ENCODE measurements at places on chromosomes 1 and 21.

GRCh38 chr1:26733982-26734381 is 38.2 kb downstream of the ARID1A start:
- peak; percentile 68 for DNase-seq

GRCh38 chr1:248910761-248911160 is 4.7 kb downstream of the PGBD2 start:
- no peak for DNase-seq

GRCh38 chr1:175725684-175726083 is 17.7 kb downstream of the TNR start:
- no peak for DNase-seq

DNA sequence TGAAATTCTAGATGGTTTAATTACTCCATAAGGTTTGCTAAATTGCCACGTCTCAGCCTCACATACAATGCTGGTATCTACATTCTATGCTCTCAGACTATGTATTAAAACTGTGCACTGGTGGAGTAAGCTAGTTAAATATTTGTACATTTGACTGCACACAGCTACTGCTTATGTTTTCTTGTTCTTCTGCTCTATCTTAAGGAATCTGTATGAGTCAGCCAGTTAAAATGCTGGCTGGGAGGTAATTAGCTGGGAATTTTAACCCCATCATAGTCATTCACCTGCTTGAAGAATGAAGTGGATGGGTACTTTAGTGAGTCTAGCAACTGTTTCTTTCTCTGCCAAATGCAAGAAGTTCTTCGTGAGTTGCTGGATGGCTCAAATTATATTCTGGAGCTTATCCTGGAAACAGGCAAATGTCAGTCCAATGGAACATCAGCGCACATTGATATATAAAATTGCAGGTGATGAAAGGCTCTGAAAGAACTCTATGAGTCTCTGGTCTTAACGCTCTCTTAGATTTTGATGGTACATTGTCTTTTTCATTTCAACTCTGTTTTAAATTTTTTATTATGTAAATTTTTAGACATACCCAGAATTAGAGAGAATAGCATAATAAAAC is 83.4 kb downstream of the BACH1 start:
- DNase-seq, result no peak

DNA sequence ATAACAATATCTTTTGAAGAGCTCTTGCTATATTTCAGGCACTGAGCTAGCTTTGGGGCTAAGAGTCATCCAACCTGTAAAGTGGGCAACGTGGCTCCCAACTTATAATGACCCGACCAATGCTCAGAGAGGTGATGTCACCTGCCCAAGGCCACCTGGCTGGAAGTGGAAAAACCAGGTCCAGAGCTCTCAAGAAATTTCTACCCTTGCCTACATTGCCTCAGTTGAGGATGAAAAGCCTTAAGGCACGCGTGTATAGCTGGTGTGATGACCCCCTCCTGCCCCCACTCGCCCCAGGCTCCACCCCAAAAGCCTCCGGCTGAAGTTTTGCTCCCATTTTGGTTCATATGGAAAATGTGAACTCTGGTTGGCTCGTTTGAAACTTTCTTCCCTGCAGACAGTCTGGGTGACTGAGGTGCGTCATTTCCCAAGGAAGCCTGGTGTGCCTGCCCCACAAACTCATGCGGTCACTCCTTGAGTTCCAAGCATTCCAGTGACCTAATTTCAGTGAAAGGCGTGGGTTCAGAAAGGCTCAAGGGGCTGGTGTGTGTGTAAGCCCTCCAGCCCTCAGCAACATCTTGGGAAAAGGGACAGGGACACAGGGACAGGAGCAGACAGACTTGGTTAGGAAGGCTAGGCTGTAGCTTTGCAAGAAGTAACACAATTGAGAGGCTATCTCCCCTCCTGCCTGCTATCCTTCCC is 20.5 kb downstream of the HTR1D start:
- no peak for DNase-seq

GRCh38 chr1:116668277-116668676 is 744 bp upstream of the IGSF3 start:
- no peak for DNase-seq

GRCh38 chr1:150609732-150610131 is 19.7 kb downstream of the ENSA start:
- no peak for DNase-seq

- no peak for DNase-seq
Observed at GRCh38 chr1:108551137-108551862, 8.6 kb upstream of the EEIG2 start.

- DNase-seq, result no peak
Observed at GRCh38 chr1:217498209-217498608, 132.7 kb downstream of the GPATCH2 start.

DNA sequence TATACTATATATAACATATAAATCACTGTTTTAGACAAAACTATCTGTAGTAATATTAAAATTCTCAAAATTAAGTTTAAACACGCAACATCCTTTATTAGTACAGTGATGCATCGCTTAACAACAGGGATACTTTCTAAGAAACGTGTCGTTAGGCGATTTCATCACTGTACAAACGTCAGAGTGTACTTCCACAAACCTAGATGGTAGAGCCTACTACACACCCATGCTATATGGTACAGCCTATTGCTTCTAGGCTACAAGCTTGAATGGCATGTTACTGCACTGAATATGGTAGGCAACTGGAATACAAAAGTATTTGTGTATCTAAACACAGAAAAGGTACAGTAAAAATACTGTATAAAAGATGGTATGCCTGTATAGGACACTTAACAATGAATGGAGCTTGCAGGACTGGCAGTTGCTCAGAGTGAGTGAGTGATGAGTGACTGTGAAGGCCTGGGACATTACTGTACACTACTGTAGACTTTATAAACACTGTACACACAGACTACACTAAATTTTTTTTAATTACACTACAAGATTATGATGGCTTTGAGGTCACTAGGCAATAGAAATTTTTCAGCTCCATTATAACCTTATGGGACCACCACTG is 10.5 kb downstream of the FOXJ3 start:
- DNase-seq, result no peak

- no peak for DNase-seq
Observed at GRCh38 chr1:161198194-161198896, 509 bp downstream of the ADAMTS4 start.

DNA sequence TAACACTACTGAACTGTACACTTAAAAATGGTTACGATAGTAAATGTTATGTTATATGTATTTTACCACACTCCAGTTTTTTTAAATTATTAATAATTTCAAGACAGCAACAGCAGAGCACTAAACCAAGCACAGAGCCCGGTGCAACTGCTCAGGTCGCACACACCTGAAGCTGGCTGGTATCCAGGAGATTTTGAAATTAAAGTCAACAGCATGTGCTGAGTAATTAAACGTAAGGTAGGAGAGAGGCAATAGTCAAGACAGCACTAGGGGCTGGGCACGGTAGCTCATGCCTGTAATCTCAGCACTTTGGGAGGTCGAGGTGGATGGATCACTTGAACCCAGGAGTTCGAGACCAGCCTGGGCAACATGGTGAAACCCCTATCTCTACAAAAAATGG is 35.1 kb upstream of the SLC30A10 start:
- DNase-seq, result no peak

GRCh38 chr1:65440322-65440900 is 19.9 kb downstream of the LEPR start:
- DNase-seq, result no peak

DNA sequence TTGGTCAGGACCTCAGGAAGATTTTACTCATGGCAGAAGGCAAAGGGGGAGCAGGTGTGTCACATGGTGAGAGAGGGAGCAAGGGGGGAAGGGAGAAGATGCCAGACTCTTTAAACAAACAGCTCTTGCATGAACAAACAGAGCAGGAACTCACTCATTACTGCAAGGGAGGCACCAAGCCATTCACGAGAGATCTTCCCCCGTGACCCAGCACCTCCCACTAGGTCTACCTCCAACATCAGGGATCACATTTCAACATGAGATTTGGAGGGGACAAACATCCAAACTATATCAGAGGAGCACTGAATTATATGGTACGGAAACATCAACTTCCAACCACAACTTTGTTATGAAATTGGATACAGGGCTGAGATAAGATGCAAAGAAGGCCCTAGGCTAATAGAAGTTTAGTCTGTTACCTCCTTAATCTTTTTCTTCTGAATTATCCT is 164.9 kb downstream of the ST6GALNAC3 start:
- DNase-seq, result no peak

DNA sequence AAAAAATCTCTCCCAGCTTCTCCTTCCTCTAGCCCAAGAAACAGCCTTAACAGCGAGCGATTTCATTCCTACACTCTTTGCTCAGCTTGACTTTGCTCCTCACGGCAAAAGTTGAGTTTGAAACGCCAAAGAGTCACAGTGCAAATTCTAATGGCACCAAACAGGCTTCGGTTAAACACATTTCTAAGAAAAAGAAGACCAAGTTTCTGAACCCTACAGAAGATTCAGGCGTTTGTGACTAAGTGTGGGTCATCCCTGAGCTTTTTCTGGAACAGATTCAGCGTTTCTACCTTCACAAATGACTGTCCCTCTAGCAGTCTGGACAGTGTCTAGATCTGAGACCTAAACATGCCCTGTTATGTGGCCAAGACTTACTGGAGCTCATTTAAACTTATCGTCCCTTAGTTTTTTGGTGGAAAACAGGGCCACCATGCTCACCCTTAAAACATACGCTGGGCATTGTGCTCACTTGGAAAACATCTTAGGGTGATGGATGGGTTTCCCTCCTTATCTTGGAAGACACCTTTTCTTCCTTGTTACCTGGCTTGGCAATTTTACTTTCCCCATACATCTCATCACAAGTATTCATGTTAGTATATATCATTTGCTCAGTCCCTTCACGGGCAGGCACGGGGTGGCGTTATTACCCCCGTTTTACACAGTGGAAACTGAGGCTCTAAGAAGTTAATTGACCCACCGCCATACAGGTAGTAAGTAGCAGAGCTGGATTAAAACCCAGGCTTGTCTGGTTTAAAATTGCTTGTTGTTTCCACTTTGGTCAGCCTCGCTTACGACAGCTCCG is 1.0 kb downstream of the C1orf198 start:
- DNase-seq, result no peak

DNA sequence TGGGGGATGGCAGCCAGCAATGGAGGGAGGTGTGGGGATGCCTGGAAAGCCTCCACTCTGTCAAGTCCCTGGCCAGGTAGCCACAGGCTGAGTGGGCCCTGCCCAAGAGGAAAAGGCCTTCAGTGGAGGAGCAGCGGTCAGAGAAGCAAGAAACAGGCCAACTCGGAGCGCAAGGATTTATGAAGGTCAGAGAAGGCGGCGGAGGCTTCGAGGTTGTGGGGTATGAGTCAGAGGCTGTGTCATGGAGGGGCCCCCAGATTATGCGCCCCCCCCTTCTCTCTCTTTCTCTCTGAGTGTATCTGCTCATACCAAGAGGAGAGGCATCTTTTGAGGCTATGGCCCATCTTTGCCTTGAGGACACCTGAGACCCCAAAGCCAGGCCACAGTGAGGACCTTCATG is 99.5 kb downstream of the CASZ1 start:
- peak; percentile 51 for DNase-seq

GRCh38 chr1:145997016-145997717 is 788 bp upstream of the TXNIP start:
- peak; percentile 71 for DNase-seq

DNA sequence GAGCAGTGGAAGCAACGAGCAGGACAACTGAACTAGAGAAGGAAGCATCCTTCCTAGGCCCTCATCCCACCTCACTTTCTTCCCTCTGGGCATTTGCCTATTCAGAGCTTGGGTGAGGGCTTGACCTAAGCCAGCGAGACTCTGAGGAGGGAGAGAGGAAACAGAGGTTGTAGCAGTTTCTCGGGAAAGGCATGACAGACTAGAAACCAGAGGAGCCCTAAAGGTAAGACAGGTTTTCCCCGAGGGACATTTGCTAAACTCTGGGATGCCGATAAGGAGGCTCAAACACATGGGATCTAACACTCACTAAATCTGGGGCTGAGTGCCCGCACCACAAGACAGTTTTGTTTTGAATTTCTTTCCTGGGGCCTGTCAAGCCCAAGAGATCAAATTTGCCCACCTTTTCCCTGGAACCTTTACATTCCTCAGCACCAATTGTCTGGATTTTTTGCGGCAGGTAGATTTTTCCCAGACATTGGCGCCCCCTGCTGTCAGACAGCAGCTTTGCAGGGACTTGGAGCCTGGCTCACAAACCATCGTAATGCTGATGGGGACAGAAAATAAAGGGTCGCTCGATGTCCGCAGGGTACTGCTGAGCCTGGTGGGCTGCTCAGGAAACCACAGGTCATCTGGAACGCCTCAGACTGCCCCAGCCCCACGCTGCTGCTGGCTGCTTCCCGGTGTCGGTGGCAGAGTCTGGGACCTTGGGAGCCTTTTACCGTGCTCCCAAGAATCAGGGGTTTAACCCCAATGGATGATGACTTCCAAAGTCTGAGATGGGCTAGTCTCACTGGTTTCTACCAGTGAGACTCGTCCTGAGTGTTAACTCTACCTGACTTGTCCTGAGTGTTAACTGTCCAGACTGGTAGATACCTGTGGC is 23.4 kb upstream of the TSPAN2 start:
- DNase-seq, result peak; percentile 54

GRCh38 chr1:184002071-184002470 is 35.5 kb downstream of the COLGALT2 start:
- DNase-seq, result no peak

Data from activated CD8-positive, alpha-beta memory T cell treated with anti-CD3 and anti-CD28 coated beads, Interleukin-2, amount 10 ng/mL, durations not matched to agents 7 days and 5 days (primary cell).